ENCODE measurements at places on chromosomes 1 and 21.

- no peak for DNase-seq
These were observed 275.4 kb upstream of the SGIP1 start for GRCh38 chr1:66258404-66259105.

- DNase-seq: no peak
These were observed 36.3 kb downstream of the SDC3 start for GRCh38 chr1:30872033-30872947.

DNA sequence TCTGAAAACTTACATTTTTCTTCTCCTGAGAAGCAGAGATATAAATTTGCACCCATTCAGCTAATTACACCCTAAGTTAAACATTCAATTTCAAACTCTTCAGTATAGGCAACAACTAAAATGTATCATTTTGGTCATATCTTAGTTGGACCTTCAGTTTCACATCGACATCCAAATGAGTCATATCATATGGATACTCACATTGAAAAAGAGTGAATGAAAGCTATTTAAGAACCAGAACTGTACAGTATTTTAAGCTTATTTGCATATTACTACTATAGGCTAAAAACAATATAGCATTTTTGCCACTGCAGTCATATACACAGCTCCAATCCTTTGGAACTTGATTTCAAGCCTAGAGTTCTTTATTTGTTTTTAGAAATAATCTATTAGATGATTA lies 33.6 kb downstream of the USP25 start:
- no peak for DNase-seq

DNA sequence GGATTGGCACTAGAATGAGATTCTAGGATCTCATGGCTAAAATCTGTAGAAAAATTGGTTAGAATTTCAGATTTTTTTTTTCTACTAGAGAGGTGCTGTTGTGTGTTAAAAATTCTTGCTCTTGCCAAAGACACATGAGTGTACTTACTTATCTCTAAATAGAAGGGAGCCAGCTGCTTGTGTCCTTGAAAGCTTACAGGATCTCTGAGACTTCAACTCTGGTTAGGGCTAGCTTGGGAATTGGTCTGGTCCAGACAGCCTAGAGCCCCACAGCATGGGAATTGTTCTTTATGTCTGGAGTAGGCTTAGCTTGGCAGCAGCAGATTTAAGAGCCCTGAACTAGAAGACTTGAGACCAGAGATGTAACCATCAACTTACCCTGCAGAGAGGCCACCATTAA lies 37.3 kb downstream of the MACO1 start:
- DNase-seq: no peak

DNA sequence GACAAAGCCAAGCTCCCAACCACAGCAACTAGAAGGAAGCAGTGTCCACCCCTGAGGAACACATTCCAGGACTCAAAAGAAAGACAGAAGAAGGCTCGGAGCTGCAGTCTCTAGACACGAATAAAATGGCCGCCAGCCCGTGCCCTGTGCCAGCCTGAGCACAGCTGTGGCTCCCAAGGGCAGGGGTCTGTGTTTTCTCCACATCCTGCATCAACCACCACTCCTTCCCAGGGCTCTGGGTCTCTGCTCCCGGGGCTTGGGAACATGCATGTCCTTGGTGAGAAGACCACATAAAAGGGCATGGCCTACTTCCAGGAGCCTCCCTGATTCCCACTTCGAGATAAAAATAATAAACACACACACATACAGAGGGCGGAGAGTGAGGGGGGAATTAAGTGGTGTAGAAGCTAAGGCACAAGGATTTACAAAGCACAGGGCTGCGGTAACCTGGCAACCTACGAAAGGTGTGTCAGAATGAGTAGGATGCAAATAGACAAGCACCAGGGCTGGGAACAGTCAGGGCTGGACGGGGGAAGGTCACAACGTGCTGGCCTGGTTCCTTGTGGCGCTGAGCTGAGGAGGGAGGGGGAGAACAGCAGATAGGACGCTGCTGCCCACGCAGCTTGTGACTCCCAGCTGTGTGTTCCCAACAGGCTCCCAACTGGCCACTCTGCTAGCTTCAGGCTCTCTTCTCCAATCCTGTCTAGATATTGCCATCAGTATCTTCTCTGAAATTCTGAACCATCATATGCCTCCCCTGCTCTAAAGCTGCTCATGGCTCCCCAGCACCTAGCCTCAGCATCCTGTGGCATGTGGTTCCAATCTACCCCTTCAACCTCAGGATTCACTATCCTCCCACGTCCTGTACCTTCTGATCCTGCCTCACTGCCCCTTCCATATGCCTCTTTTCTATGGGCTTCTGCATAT lies 72.5 kb downstream of the CD34 start:
- DNase-seq: no peak

- DNase-seq: no peak
These were observed 66.0 kb downstream of the BCAR3 start for GRCh38 chr1:93615582-93616150.

GRCh38 chr1:231628207-231628876 lies 1.8 kb downstream of the DISC1 start:
- DNase-seq: no peak

- DNase-seq: no peak
These were observed 27.8 kb upstream of the ZNF281 start for GRCh38 chr1:200437556-200438203.

GRCh38 chr1:230186003-230186863 lies 119.2 kb downstream of the GALNT2 start:
- DNase-seq: no peak

DNA sequence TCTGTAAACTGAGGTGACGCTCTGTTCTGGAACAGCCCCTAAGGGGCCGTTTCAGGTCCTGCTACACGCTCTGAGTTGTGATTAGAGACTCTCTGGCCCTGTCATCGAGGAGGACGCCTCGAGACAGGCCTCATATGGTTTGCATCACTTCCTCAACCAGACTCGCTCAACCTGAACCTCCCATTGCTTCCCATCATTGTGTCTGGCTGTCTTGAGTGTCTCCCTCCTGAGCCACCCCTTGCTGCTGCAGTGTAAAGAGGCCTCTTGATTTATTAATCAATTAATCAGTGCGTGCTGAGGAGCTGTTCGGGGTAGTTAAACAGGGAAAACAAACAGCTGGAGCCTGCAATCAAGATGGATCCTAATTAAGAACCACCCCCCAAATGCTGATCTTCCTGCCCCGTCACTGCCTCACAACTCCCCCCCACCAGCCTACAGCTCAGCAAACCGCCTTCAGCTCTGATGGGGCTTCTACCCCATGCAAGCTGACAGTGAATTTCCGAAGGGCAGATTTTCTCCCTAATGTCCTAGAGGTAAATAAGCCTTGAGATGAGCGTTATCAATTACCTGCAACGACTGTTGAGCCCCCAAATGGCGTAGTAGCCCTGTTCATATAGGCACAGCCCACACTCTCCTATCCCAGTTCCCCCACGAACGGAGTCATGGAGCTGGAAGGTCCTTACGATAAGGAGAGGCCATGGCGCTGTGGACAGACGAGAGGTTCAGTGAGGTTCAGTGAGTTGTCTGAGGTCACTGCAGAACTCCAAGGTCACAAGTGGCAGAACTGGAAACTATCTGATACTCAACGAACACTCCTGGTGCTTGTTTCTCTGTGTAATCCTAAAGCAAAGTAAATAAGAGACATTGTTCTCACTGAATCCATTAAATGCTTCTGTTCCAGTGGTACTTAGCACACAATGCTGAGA lies 210.6 kb downstream of the KIF26B start:
- no peak for DNase-seq

DNA sequence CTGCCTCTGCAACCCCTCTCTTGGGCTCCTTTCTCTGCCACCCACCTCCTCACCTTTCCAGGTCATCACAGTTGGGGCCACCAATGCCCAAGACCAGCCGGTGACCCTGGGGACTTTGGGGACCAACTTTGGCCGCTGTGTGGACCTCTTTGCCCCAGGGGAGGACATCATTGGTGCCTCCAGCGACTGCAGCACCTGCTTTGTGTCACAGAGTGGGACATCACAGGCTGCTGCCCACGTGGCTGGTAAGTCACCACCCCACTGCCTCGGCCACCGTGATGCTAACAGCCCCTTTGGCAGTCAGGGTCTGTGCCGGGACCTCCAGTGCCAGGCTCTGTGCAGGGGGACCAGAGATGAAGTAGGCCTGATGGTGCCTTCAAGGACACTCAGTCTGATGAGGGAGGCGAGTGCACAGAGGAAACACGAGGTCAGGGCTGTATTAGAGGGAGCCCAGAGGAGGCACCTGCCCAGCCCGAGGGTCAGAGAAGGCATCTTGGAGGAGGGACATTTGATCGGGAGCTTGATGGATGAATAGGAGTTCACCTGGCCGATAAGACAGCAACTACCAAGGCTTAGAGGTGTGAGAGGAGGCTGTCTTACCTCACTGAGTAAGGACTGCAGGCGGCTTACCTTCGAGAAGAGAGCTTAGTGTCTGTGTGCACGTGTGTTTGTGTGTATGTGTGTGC lies 18.1 kb downstream of the PCSK9 start:
- DNase-seq: no peak

DNA sequence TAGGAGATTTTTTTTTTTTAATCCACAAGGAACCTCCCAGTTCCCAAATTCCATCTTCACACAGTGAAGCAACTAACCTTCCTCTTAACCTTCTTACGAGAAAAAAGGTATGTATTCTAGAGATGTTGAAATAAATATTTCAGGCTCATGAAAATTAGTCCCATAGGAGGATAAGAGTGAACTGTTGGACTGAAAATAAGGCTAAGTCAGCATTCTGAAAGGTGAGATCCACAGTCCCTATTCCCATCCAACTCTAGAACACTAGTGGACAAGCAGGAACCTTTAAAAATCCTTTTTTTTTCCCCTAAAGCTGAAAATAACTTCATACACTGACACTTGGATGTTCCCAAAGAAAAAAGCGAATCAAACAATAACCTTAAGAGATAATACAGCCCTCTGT lies 44.4 kb downstream of the FAF1 start:
- no peak for DNase-seq

DNA sequence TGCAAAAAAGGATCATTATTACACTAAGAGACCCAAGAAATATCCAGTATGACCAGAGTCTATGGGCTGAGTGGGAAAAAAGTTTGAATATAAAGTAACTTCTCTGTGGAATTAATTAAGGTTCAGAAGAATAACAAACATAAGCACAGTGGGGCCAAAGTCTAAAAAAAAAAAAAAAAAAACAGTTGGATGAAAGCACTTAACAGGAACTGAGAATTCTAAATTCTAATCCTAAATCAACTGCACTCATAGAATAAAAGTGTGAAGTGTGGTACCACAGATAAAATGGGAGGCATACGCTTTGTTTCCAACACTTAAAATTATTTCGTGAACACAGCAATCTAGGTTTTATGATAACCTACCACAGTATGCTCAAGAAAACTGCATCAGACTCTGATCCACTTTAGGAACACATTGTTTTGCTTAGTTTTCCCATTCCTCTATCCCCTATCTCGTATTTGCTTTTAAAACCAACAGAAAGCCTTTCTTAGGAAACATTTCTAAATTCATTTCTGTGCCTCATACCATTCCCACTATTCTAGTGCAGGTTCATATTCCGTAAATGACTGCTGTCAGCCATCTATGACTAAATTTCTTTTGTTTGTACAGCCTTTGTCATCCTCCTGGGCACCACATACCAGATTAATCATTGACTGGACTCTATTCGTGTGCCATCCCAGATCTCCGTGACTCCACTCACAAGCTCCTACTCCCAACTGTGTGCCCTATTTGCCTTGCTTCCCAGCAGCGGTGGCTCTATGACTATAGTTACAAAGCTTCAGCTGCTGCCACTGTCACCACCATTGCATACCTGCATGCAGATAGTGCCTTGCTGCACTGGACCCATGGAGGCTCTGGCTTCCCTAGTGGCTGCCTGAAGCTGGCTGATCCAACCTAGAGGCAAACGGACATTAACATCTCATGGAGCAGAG lies 24.9 kb downstream of the CHML start:
- no peak for DNase-seq

GRCh38 chr1:156627313-156627880 lies 8.2 kb downstream of the HAPLN2 start:
- DNase-seq: no peak

GRCh38 chr1:66705110-66705509 lies 47.1 kb upstream of the DYNLT5 start:
- no peak for DNase-seq

Data from stimulated activated CD8-positive, alpha-beta memory T cell treated with anti-CD3 and anti-CD28 coated beads, Interleukin-4, amount 100 ng/mL, for 1 hour (primary cell).